ENCODE measurements at places on chromosomes 12 and 14.
A peak's percentile ranks its signal among the peaks of the same experiment; 100 is the strongest.

DNA sequence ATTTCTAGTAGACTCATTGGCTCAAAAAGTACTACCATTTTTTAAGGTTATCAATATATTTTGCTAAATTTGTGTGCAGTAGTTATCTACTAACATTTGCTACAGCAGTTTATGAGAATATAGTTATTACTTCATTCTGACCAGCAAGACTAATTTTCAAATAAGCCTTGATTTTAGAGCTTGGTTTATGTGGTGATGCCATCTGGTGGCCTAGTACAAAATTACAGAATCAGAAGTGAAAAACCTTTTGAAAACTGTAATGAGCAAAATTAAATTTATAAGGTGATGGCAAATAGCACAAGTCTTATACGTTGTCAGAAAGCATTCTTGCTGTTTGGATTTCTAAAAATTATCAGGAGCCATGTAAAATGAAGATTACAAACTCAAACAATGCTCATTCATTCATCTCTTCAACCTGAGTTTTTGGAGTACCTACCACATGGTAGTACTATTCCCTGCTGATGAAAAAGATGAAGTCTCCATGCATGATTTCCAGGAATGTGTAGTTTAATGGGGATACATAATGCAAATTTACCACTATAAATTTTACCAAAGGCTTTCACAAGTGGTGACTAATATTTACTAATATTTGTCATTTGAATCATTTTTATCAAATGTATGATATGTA, 51.0 kb downstream of the MAGOHB start:
- peak; percentile 8 for DNase-seq

DNA sequence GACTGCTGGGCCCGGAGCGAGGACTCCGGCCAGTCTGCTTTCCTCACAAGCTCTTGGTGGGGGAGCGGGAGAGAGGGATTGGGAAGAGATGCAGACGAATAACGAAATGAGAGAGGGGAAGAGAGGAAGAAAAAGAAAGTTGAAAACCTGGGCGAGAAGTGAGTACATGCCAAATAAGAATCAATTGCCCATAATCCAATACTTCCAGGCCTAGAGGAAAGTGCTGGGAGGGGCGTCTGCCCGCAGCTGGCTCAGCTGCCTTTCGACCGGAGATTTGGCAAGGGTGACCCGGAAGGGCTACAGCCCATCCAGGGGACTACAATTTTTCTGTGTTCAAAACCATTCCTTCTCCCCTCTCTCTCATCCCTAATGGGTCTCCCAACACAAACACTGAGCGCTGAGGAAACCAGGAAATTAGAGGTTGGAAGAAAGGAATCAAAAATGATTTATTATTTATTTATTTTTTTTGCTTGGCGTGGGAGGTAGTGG, 4.9 kb downstream of the NKX2-1 start:
- no peak for DNase-seq

DNA sequence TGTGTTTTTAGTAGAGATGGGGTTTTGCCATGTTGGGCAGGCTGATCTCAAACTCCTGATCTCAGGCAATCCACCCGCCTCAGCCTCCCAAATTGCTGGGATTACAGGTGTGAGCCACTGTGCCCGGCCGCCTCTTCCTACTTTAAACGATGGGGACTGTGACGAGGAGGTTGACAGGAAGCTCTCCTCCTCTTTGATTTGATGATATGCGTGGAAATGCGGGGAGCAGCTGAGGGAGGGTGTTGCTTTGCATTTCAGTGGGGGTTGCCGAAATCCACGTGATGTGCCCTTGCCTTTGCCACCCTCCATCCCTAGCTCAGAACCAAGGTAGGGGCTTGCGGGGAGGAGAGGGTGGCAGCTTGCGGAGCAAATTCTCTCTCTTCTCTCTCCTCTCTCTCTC, 189.6 kb downstream of the AACS start:
- DNase-seq: no peak

GRCh38 chr14:20116748-20117147, 6.2 kb downstream of the OR4K17 start:
- DNase-seq: no peak

DNA sequence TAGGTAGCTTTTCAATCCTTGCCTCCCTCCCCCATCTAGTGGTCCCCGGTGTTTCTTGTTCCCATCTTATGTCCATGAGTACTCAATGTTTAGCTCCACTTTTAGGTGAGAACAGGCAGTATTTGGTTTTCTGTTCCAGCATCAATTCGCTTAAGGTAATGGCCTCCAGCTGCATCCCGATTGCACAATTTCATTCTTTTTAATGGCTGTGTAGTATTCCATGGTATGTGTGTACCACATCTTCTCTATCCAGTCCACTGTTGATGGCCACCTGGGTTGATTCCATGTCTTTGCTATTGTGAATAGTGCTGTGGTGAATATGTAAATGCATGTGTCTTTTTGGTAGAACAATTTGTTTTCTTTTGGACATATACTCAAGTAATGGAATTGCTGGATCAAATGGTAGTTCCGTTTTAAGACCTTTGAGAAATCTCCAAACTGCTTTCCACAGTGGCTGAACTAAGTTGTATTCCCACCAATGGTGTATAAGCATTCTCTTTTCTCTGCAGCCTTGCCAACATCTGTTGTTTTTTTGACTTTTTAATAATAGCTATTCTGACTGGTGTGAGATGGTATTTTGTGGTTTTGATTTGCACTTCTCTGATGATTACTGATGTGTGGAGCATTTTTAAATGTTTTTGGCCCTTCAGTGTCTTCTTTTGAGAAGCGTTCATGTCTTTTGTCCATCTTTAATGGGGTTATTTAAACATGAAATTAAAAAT, 34.2 kb upstream of the ASPG start:
- DNase-seq: no peak

DNA sequence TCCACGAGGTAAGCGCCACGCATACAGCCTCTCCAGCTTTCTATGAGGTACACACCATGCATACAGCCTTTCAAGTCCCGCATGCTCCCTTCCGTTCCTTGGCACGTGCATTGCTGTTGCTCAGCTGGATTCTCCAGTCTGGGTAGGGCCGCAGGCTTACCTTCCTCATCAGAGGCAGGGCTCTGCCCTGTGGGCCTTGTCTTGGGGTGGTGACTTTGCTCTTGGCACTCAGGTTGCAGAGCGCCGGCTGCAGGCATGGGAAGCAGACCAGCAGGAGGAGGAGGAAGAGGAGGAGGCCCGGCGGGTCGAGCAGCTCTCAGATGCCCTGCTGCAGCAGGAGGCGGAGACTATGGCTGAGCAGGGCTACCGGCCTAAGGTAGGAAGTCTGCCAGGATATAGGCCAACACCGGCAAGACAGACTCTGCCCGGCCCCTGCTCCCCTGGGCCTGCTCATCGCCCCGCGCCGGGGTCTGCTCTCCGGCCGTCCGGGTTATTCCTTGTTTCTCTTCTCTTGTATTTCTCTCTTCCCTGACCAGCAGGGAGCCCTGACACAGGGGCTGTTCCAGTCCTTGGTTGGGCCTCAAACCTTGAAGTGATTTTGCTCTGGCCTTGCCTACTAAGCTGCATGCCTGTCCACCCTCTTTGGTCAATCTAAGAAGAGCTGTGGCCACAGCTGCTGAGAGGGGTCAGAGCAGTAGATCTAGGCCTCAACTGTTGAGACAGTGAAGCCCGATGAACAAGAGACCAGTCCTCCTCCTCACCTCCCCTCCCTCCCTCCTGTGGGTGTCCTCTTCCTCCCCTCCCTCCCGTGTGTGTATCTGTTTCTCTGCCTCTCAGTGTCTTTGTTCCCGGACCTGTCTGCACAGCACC, 15.3 kb downstream of the TCHP start:
- DNase-seq: no peak

GRCh38 chr12:57085999-57086492, 2.9 kb upstream of the NAB2 start:
- DNase-seq: peak; percentile 66

Measured in CD4-positive, CD25-positive, alpha-beta regulatory T cell (primary cell).